Naive thymus-derived CD8-positive, alpha-beta T cell (primary cell): ENCODE measurements at places on chromosomes 12 and 14.

GRCh38 chr12:21559855-21560569 lies 33.9 kb downstream of the SPX start:
- H3K27ac ChIP-seq: no peak overlapping the region
- DNase-seq: no peak
- H3K4me3 ChIP-seq: no peak overlapping the region
- no peaks in the 10 kb centered on the region for H3K4me1 ChIP-seq

DNA sequence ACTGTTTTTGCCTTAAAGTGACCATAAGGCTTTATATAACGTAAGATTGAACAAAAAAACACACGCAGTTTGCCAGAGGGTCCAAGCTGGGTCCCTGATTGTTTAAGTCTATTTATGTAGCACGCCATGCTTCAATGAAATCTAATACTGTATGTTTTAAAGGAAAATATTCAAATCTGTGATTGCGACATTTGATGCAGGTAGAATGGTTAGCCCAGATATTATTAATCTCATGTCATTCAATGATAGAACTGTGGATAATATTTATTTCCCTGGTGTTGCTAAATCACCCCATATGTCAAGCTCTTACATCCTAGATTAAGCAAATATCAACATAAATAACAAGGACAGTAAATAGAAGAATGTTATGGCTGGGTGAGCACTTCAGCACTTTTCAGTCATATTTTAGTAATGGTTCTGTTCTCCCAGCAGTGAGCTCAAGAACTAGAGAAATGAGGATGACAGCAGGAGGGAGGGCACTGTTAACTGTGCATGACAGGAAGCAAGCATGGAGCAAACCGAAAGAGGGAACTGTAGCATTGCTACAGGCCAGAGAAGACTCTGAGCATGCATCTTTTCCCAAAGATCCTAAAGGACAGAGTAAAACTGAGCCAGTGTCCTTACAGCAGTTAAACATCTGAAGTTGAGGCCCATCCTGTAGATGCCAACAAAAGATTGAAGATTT lies 465.7 kb upstream of the MGAT4C start:
- no peak overlapping the region for H3K4me3 ChIP-seq
- no peaks in the 10 kb centered on the region for H3K27me3 ChIP-seq
- H3K36me3 ChIP-seq: no peaks in the 10 kb centered on the region
- no peak overlapping the region for H3K27ac ChIP-seq
- no peak for DNase-seq
- H3K4me1 ChIP-seq: no peaks in the 10 kb centered on the region

- no peaks in the 10 kb centered on the region for H3K36me3 ChIP-seq
- DNase-seq: peak; percentile 16
- H3K4me1 ChIP-seq: peaks cover 14% of the 10 kb centered on the region
- H3K27me3 ChIP-seq: peaks cover 59% of the 10 kb centered on the region
Measured at GRCh38 chr12:62632411-62632918, 165.8 kb downstream of the MON2 start.

- no peaks in the 10 kb centered on the region for H3K27me3 ChIP-seq
- H3K4me3 ChIP-seq: no peak overlapping the region
- no peaks in the 10 kb centered on the region for H3K36me3 ChIP-seq
- H3K4me1 ChIP-seq: no peaks in the 10 kb centered on the region
- no peak overlapping the region for H3K27ac ChIP-seq
- no peak for DNase-seq
Measured at GRCh38 chr12:25744313-25744712, 191.2 kb upstream of the LMNTD1 start.

GRCh38 chr12:50052964-50053363 lies 4.4 kb upstream of the ASIC1 start:
- H3K4me1 ChIP-seq: peaks cover 20% of the 10 kb centered on the region
- no peak overlapping the region for H3K27ac ChIP-seq
- no peak for DNase-seq
- no peak overlapping the region for H3K4me3 ChIP-seq

DNA sequence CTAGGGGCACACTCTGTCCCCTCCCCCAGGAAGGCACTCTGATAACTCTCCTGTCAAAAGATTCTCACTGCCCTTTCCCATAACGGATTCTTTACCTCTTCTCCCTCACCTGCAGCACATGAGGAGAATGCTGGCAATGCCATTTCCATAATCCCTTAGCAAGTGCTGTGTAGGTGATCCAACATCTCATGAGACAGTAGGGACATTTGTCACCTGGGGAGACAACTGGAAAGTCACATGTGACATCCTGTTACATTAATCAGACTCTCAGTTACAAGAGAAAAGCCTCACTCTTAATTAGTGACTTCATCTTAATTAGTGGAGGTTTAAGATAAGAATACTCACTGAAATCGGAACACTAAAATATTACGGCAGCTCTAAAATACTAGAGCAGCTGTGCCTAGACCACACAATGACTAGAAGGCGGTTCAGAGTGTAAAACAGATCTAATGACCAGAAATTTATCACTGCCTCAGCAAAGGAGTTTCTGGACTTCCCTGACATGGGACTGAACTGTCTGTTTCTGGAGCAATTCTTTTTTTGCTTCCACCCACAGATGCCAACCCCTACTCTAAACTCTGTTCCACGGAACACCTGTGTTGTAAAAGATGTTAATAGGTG lies 75.1 kb downstream of the SPTSSA start:
- peaks cover 32% of the 10 kb centered on the region for H3K27me3 ChIP-seq
- no peaks in the 10 kb centered on the region for H3K36me3 ChIP-seq
- no peak for DNase-seq
- no peak overlapping the region for H3K4me3 ChIP-seq
- H3K27ac ChIP-seq: no peak overlapping the region

- H3K27ac ChIP-seq: no peak overlapping the region
- no peaks in the 10 kb centered on the region for H3K4me1 ChIP-seq
- H3K4me3 ChIP-seq: no peak overlapping the region
- no peaks in the 10 kb centered on the region for H3K27me3 ChIP-seq
- no peaks in the 10 kb centered on the region for H3K36me3 ChIP-seq
Measured at GRCh38 chr12:90832427-90832826, 122.5 kb downstream of the CCER1 start.

- H3K4me3 ChIP-seq: no peak overlapping the region
- no peak overlapping the region for H3K27ac ChIP-seq
- DNase-seq: no peak
Measured at GRCh38 chr14:53528185-53528671, 375.1 kb upstream of the DDHD1 start.

DNA sequence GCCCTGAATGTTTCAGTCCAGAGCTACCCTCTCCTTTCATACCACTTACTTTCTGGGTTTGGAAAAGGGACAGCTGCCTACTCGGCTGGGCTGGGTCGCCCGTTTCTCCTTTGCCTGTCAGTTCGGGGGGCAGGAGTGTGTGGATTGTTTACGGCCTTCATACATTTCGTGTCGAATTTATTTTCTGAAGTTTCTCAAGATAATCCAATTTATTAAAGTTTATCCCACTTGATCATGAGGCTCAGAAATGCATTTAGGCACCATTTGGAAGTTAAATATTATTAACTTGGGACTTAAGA lies 608 bp downstream of the ZNF410 start:
- DNase-seq: no peak
- H3K27me3 ChIP-seq: no peaks in the 10 kb centered on the region
- H3K27ac ChIP-seq: peak overlapping the region; percentile 100
- H3K4me3 ChIP-seq: peak overlapping the region; percentile 96
- no peaks in the 10 kb centered on the region for H3K36me3 ChIP-seq

GRCh38 chr12:25585021-25585523 lies 32.0 kb upstream of the LMNTD1 start:
- peak overlapping the region; percentile 11 for H3K4me3 ChIP-seq
- DNase-seq: no peak

DNA sequence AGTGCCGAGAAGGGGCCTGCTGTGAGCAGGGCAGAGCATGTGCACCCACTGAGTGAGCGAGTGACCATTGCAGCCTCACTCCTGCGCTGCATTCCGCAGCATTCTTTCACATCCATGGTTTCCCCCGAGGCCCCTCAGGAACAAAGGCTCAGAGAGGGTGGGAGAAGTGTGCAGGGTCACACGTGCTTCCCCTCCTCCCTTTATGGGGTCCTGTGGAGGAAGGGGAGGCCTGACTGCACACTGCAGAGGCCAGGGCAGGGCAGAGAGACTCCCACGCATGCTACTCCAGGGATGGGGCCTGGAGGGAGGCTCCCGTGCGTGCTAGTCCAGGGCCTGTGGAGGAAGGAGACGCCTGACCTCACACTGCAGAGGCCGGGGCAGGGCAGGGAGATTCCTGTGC lies 63.2 kb downstream of the DIO3 start:
- H3K36me3 ChIP-seq: no peaks in the 10 kb centered on the region
- no peak overlapping the region for H3K4me3 ChIP-seq

DNA sequence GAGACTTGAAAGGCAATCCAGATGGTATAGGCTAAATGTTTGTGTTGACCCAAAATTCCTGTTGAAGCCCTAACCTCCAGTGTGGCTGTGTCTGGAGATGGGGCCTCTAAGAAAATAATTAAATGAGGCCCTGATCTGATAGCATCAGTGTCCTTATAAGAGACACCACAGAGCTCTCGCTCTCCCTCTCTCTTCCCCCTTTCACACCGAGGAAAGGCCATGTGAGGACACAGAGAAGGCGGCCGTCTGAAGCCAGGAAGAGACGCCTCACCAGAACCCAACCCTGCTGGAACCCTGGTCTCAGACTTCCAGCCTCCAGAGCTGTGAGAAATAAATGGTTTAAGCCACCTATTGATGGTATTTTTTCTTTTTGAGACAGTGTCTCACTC lies 87.5 kb downstream of the SCARB1 start:
- H3K4me3 ChIP-seq: no peak overlapping the region
- H3K4me1 ChIP-seq: peaks cover 29% of the 10 kb centered on the region
- DNase-seq: no peak
- H3K27ac ChIP-seq: no peak overlapping the region

GRCh38 chr14:23160924-23161522 lies 22.4 kb downstream of the SLC7A8 start:
- DNase-seq: no peak
- H3K27ac ChIP-seq: peak overlapping the region; percentile 88
- no peaks in the 10 kb centered on the region for H3K36me3 ChIP-seq
- peaks cover 11% of the 10 kb centered on the region for H3K4me1 ChIP-seq

GRCh38 chr12:132209619-132210222 lies 65.5 kb downstream of the NOC4L start:
- no peak for DNase-seq
- no peaks in the 10 kb centered on the region for H3K36me3 ChIP-seq
- H3K27ac ChIP-seq: no peak overlapping the region
- peaks cover 6% of the 10 kb centered on the region for H3K4me1 ChIP-seq
- H3K4me3 ChIP-seq: no peak overlapping the region

DNA sequence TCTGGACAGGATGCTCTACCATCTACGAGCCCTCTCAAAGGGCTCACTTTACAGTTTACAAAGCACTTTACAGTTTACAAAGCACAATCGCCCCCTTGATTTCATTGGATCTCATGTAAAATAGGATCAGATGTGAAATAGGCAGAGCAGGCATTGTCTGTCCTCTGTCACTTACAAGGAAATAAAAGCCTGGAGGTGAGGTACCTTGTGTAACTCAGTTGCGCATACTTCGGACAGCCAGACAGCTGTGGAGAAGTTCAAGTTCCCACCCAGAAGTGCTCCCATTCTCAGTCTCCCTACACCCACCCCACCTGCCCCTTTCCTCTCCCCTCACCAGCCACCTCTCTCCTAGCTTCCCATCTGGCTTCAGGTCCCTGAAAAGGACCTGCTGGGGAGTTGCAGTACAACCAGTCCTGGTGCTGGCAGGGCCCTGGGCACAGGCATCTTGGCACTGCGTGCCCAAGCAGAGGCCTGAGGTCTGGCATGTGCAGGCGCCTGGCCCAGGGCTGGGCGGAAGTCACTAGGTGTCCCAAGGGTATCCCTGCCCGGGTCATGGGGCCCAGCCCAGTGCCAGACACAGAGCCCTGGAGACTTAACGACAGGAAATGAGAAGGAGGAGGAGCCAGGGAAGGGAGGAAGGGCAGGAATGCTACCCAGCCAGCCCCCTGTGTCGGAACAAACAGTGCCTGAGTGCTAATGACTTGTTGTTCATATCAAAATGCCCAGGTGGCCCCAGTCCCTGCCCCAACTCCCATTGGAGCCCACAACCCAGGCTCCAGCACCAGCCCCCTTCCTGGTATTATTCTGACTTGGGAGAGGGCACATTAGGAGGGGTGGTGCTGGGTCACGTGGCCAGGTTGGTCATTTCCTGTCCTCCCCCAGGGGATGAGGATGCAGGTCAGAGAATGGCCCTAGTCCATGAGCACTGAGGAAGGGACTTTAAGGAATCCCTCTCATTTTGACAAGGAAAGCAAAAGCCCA lies 5.4 kb downstream of the RAPGEF3 start:
- H3K27ac ChIP-seq: no peak overlapping the region
- no peaks in the 10 kb centered on the region for H3K36me3 ChIP-seq
- H3K27me3 ChIP-seq: no peaks in the 10 kb centered on the region
- DNase-seq: no peak

DNA sequence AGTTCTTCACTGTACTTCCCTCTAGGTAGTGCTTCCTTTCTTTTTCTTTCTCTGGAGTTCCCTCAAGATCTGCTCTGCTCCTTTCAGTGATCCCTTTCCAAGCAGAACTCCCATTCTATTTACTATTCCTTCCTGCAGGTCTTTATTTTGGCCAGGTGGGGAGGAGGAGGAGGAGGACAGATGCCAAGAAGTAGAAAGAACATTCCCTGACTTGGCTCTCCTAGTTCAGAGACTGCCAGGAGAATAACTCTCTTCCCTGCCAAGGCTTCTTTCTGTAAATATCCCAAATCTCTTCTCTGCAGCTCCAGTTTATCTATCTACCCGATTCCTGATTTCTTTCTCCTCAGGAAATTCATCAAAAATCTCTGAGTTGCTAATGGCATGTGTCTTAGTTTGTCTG lies 229.6 kb upstream of the TMEM260 start:
- no peak for DNase-seq
- no peak overlapping the region for H3K4me3 ChIP-seq
- H3K27me3 ChIP-seq: no peaks in the 10 kb centered on the region
- H3K27ac ChIP-seq: no peak overlapping the region

DNA sequence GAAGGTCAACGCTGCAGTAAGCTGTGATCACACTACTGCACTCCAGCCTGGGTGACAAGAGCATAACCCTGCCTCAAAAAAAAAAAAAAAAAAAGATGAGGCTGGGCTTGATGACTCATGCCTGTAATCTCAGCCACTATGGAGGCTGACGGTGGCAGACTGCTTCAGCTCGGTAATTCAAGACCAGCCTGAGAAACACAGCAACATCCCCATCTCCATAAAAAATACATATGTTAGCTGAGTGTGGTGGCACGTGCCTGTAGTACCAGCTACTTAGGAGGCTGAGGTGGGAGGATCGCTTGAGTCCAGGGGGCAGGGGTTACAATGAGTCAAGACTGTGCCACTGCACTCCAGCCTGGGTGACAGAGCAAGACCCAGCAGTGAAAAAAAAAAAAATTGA lies 50.4 kb downstream of the GXYLT1 start:
- no peak for DNase-seq
- no peak overlapping the region for H3K27ac ChIP-seq
- no peaks in the 10 kb centered on the region for H3K27me3 ChIP-seq
- H3K36me3 ChIP-seq: peaks cover 5% of the 10 kb centered on the region
- peaks cover 60% of the 10 kb centered on the region for H3K4me1 ChIP-seq

DNA sequence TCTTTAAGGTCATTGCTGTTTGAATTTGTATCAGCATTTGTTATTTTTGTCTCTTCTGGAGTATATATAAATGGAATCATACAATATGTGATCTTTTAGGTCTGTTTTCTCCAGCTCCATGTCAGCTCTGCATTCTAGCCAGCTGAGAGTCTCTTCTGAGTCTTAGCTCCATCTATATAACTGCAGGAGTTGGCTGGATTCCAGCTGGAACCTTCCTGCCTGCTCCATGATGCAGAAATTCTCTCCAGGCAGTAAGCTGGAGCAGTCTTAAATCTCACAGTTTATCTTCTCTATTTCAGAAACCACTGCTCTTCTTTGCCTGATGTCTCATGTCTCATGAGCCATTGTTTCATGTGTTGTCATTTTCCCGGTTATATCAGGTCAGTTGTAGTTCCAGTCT lies 827.6 kb downstream of the NRXN3 start:
- H3K4me1 ChIP-seq: no peaks in the 10 kb centered on the region
- no peak overlapping the region for H3K27ac ChIP-seq
- H3K27me3 ChIP-seq: peaks cover 4% of the 10 kb centered on the region
- DNase-seq: no peak
